Astrocyte (in vitro differentiated cells and primary cell): ENCODE measurements at places on chromosomes 16 and 17. TPM values are rescaled to one million over a fixed set of nuclear protein-coding genes. Genes with fewer than 3 reads are reported as not detected.

GRCh38 chr16:23378921-23379320, 74.1 kb downstream of the COG7 start:
- no peak for DNase-seq

Gene KRT12
- not detected in 2 replicates for total RNA-seq

DNA sequence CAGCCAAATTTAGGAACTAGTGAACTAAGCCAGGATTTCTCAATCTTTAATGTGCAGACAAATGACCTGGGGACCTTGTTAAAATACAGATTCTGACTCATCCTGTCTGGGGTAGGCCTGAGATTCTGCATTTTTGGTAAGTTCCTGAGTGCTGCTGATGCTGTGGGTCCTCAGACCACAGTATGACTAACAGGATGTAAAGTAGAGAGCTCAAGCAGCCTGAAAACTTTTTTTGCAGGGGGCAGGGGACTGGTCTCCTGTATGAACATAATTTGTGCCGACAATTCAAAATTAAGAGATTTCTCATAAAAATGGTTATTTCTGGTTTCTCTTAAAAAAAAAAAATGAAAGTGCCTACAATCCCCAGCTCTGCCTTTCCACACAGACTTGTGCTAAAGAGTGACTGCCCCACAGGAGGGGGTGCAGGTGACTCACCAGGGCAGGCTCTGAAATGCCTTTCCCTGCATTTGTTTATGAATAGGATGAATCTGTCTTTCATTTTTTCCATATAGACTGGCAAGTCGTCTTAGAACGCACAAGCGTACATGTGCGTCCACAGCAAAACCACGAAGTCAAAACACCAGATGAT, 271.5 kb downstream of the PHKB start:
- peak; percentile 99 for DNase-seq

Gene KIF1C
- 94.8 and 109 TPM in 2 replicates for total RNA-seq

GRCh38 chr17:74995847-74996246, 8.4 kb downstream of the CDR2L start:
- no peak for DNase-seq

DNA sequence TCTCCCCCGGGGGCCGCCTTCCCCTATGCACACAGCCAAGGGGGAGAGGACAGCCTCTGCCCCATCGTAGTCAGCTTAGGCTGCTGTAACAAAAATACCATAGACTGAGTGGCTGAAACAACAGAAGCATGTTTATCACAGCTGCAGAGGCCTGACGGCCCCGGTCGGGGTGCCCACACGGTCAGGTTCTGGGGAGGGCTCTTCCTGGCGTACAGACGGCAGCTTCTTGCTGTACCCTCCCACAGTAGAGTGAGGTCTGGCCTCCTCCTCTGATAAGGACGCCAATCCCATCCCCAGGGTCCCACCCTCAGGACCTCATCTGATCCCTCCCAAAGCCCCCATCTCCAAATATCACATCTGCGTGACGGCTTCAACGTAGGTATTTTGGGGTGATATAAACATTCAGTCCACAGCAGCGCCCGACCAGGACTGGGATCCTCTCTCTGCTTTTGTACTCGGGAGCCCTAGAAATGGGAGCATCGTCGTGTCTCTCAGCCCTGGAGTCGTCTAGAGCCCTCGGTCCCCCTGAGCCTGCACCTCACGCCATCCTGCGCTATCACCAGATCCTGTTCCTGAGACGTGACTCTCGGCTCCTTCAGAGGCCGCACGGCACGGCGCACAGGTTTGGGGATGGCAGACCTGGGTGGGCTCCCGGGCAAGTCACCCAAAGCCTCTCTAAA, 67.8 kb downstream of the RPH3AL start:
- no peak for DNase-seq

Gene PYDC1
- total RNA-seq: not detected in 2 replicates

DNA sequence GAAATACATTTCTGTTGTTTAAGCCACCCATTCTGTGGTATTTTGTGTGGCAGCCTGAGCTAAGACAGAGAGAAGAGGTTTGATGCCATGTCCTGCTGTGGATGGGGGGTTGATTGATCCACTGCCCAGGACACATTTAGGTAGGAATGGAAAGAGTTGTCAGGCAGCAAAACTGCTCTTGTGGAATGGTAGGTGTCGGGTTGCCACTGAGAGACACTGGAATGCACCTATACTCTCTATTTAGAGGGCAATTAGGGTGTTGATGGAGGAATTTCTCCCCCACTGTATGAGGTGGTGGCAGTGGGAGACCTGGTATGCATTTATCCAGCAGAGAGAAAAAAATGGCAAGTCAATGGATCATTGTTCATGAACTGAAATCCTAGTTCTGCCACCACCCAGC, 30.9 kb downstream of the CBLN1 start:
- no peak for DNase-seq

DNA sequence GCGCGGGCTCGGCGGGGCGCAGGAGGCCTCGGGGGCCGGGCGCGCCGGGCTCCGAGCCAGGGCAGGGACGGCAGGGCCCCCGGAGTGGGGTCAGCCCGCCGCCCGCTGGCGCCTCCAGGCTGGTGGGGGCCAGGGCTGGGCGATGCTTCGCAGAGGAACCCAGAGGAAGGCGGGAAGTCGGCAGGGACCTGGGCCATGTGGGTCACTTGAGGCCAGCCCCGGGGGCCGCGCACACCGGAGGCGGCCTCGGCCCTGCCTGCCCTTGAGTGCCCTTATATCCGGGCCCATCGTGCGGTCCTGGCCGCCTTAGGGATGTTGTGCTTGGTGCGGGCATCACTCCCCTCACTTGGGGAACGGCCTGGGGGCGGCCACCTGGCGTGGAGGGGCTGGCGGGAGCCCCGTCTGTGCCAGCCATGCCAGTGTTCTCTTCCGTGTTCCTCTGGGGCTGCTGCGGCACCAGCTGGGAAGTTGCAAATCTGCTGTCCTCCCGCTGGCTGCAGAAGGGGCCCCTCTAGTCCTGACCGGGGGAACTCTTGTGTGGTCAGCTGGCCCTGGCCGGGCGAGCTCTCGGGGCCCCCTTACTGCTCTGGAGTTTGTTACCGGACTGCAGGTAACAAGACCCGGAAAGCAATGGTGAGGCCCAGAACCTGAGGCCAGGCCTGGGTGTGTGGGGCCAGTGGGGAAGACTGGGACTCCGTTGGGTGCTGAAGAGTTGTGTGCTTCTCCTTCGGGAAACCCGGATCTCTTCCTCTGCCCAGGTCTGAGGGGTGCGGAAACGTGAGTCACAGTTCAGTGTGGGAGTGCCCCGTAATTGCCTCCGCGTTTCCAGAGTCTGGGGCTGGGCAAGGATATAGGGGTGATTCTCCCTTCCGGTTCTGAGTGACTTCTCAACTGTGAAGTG, 849 bp downstream of the CAPN15 start:
- DNase-seq: peak; percentile 55

DNA sequence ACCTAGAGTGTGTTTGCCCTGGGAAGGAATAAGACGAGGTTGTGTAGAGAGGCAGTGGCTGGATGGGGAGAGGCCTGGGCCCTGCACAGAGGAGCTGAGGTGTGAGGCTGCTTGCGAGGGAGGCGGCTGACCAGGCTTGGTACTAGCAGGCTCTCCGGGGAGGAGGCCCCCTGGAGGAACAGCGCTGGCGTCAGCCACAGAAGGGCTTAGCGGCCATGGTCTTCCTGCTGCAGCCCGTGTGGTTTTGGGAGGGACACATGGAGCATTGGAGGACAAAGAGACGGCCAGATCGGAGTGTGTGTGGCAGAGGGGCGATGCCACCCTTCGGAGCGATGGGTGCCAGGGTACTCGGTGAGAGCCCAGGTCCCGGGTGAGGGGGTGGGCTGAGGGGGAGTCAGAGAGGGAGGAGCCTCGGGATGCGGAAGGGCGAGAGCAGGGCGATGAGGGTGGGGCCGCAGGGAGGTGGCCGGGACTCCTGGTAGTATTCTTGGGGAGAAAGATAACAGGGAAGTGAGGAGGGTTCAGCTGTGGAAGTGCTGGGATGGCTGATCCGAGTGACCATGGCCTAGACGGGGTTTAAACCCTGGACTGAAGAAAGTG, 8.3 kb downstream of the BANP start:
- DNase-seq: no peak

- DNase-seq: no peak
Measured at GRCh38 chr17:50560931-50561745, 623 bp downstream of the CACNA1G start.

- DNase-seq: peak; percentile 79
Measured at GRCh38 chr17:60354223-60354622, 37.7 kb downstream of the USP32 start.

- no peak for DNase-seq
Measured at GRCh38 chr16:85750827-85751697, at the start of gene C16orf74. C16orf74 (minus strand) TSS chr16:85751096; CDS start chr16:85735217, 15,879 bp downstream.

DNA sequence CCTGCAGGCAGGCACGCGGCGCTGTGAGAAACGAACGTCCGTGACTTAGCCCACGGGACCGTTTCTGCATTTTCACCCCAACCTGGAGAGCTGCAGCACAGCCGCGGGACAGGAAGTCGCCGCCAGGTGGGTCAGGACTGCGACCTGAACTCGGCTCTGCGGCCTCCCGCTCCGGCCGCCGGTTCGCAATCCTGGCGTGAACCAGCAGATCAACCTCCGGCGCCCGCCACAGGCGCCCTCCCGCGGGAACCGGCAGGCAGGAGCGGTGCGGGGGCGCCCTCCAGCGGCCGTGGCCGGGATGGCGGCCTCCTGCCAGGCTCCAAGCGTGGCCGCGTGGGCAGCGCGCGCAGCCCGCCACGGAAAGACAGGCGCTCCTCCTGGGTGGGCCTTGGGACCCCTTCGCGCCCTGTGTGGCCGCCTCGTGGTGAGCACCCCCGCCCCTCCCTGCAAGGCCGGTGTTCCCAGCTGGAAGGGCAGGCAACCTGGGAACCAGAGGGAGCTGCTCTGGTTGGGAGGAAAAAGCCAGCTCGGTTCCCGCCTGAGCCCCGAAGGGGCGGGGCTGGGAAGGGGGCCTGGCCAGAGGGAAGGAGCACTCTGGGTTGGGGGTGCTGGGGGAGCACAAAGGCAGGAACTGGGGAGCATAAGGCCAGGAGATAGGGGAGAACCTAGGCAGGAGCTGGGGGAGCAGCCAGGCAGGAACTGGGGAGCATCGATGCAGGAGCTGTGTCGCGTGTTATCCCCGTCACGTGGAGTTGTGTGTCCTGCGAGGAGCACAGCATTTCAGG, 28.2 kb downstream of the ACTG1 start:
- peak; percentile 38 for DNase-seq

GRCh38 chr16:77807-78443, at the start of gene MPG:
MPG (plus strand) TSS chr16:78225; CDS start chr16:78310, 85 bp downstream.
- peak; percentile 42 for DNase-seq
